Activated T-helper 2 cell treated with anti-CD3 and anti-CD28 coated beads, Interferon-gamma antibody, Interleukin-2, Interleukin-4, amounts not matched to agents 10 μg/mL and 5 μg/mL and 100 μg/mL, durations not matched to agents 14 hours and 24 hours and 36 hours (primary cell): ENCODE measurements at places on chromosomes 7 and 10. TPM values are rescaled to one million over a fixed set of nuclear protein-coding genes. Genes with fewer than 3 reads are reported as not detected.

Gene RASSF4
- 0.66 and 1.7 TPM in 2 replicates for total RNA-seq

Gene RTKN2
- total RNA-seq = 2.8 and 2.9 TPM in 2 replicates

DNA sequence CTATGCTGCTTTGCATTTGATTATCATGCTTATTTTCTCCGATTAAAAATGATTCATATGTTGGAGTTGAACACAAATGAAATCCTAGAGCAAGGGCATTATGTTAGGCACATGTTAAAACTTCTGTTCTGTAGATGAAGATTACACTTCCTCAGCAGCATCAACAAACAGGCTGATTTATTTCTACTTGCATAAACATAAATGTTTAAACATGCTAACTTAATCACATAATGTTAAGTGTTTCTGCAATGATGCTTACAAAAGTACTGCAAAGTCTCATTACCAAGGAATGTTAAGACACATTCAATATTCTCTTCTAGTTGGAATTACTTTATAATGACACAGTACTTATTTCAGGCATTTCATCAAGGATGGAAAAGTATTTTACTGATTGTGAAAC is 770.8 kb downstream of the ANKRD7 start:
- no peak for DNase-seq

GRCh38 chr10:25036381-25036780 is 20.0 kb downstream of the THNSL1 start:
- no peak for DNase-seq

- DNase-seq = no peak
These were observed 206.9 kb downstream of the EBF3 start for GRCh38 chr10:129756912-129757901.

Gene ZNF117
- 3.3 and 3.5 TPM in 2 replicates for total RNA-seq

DNA sequence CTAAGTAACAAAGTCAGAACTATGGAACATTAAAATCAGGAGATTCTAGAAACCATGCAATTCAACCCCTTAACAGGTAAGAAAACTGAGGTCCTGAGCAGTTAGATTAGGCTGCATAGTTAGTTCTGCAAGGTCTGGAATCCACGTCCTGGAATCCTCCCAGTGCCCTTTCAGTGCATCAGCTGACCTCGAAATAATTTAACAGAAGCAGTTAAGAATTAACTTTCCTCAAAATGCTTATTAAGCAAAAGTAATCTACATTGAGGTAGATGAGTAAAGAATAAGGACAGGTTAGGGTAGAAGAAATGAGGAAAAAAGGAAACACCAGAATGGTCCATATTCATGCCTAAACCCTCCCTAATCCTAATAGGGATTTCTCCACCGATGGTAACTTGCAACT is 37.6 kb downstream of the GSAP start:
- no peak for DNase-seq

Gene SH2D4B
- total RNA-seq = 0.05 TPM in 1 of 2 replicates, not detected in the other

- DNase-seq = no peak
These were observed 2.6 kb upstream of the CAMK2B start for GRCh38 chr7:44327981-44328380.

DNA sequence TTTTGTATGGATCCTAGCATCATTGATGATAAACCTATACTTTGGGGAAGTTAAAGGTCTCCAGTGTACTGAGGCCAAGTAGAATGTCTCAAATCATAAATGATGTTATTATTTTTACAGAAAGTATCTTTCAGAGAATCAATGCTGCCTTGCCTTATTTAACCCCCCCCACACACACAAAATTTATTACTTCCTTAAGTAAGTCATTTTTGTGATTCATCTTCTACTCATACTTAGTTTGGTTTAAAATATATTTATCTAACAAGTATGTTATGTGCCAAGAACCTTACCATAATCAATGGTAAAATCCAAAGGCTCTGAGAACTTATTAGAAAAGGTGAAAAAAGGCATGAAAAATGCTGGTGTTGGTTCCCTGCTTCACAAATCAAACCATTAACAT is 18.8 kb upstream of the CLDN12 start:
- no peak for DNase-seq

DNA sequence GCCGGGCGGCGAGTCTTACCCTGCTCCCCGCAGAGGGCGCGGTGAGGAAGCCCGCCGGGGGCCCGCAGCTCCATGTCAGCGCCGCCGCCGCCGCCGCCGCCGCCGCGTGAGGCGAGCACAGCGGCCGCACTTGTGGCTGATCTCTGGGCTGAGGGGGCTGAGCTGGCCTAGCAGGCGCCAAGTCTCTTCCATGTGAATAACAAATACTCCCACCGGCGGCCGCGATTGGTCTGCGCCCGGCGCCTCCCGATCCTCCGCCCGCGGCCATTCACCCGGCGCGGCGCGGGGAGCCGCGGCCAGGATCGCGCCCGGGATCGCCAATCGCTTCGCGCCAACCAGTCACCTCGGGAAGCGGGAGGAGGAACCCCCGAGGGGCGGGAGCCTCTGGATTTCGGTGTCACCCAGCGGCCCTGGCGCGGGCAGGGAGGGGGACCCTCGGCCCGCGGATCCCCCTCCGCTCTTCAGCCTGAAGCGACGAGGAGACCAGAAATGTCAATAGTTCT is at the start of gene GRM8:
Gene GRM8, minus strand, starts transcription at position 164 of the 503 bp plus-strand sequence.
- DNase-seq = no peak
